Activated naive CD4-positive, alpha-beta T cell treated with anti-CD3 and anti-CD28 coated beads, Interleukin-2, amount 10 ng/mL, durations not matched to agents 5 hours and 36 hours (primary cell): ENCODE measurements at places on chromosomes 6 and 20. TPM values are rescaled to one million over a fixed set of nuclear protein-coding genes. Genes with fewer than 3 reads are reported as not detected.

Gene KCNK16
- total RNA-seq = not detected

Gene TRIM10
- not detected for total RNA-seq

Gene CST2
- not detected for total RNA-seq

Gene CST1
- not detected for total RNA-seq

Gene ESR1
- total RNA-seq = 7.6 TPM

Gene UBD
- 0.65 TPM for total RNA-seq

Gene SAPCD1
- 12.0 TPM for total RNA-seq

Gene ENPP4
- 5.1 TPM for total RNA-seq

Gene POM121L2
- not detected for total RNA-seq

Gene RIMS1
- not detected for total RNA-seq

Gene SNTA1
- 7.0 TPM for total RNA-seq

Gene HNF4A
- not detected for total RNA-seq

Gene HRH3
- total RNA-seq = not detected

Gene KDM1B
- 11.6 TPM for total RNA-seq

Gene ME1
- not detected for total RNA-seq

Gene PPP1R10
- 109 TPM for total RNA-seq

Gene CDSN
- not detected for total RNA-seq

Gene WFDC2
- not detected for total RNA-seq

Gene RCAN2
- total RNA-seq = 0.07 TPM

Gene SUMO4
- total RNA-seq = 7.4 TPM

Gene CYP24A1
- total RNA-seq = not detected

Gene OR2H1
- not detected for total RNA-seq
